ENCODE measurements at places on chromosomes 16 and 17.

DNA sequence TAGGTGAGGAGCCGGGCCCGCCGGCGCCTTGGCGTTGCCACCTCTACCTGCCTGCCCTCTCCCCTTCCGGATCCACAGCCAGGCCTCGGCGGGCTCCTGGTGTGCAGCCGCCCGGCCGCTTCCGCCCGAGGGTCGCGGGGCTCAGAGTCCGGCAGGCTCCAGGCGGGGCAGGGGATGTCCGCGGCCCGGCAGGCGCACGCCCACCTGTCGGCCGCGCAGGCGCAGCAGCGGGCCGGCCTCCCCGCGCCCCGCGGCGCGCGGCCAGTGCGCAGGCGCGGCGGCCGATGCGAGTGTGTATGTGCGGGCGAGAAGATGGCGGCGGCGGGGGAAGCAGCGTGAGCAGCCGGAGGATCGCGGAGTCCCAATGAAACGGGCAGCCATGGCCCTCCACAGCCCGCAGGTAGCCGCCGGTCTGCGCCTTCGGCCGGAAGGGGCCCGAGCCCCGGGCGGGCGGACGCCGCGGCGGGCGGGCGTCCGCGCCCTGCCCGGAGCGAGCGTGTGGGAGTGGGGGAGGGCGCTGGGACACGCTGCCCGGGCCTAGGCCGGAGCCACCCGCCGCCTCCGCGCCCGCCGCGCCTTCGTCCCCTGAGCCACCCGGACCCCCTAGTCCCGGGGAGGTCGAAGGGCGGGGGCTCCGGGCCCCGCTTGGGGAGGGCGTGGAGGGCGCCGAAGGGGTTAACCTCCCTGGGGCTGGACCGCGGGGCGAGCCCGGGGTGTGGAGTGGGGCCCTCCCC is at the start of gene USP10:
Gene USP10, plus strand, starts transcription at position 289 of the 734 bp plus-strand sequence. Its CDS starts 91 bp downstream, at position 380.
- DNase-seq, result peak; percentile 81
- H3K4me3 ChIP-seq, result peak within 1 kb of the TSS; percentile 94
- peak within 1 kb of the TSS; percentile 96 for H3K27ac ChIP-seq
- peaks cover 11% of the 10 kb centered on the region for H3K36me3 ChIP-seq
- H3K27me3 ChIP-seq, result peaks cover 3% of the 10 kb centered on the region

DNA sequence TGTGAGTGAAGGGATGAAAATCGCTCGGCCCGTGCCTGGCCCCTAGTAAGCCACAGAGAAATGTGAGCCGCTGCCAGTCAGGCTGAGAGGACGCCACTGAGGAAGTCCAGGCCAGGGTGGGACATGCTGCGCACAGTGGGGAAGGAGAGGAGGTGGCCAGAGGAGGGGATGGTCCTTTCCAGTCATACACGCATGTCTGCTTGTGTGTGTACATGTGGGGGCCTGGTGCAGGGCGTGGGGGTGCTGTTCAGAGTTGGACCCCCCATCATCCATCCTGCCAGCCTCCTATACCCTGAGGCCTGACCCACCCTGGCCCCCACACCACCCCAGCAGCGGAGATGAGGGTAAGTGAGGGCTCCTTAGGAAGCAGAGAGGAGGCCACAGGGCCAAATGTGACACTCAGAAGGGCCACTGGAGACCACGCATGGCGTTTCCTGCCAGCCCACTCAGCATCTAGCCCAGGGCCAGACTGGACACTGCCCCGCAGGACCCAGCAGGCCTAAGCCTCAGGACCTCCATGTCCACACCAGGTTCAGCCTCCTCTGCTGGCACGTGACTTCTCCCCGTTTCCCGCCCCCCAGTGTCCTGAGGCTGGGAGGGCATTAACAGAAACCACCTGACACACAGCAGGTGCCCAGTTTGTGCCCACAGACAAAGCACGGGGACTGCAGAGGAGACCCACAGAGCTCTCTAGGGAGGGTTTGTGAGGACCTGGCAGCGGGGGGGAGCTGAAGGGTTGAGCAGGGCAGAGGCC is 7.0 kb downstream of the DOC2A start:
- peaks cover 3% of the 10 kb centered on the region for H3K27me3 ChIP-seq
- peaks cover 31% of the 10 kb centered on the region for H3K36me3 ChIP-seq
- DNase-seq, result no peak
- peak overlapping the region; percentile 21 for H3K27ac ChIP-seq

- H3K27me3 ChIP-seq, result peaks cover 2% of the 10 kb centered on the region
- no peak overlapping the region for H3K27ac ChIP-seq
- H3K4me1 ChIP-seq, result no peaks in the 10 kb centered on the region
These were observed 10.7 kb upstream of the ZNF19 start for GRCh38 chr16:71499775-71500364.

GRCh38 chr17:60528828-60529227 is 2.8 kb upstream of the APPBP2 start:
- peaks cover 5% of the 10 kb centered on the region for H3K27me3 ChIP-seq
- DNase-seq, result no peak
- no peak overlapping the region for H3K27ac ChIP-seq
- peaks cover 18% of the 10 kb centered on the region for H3K4me1 ChIP-seq

DNA sequence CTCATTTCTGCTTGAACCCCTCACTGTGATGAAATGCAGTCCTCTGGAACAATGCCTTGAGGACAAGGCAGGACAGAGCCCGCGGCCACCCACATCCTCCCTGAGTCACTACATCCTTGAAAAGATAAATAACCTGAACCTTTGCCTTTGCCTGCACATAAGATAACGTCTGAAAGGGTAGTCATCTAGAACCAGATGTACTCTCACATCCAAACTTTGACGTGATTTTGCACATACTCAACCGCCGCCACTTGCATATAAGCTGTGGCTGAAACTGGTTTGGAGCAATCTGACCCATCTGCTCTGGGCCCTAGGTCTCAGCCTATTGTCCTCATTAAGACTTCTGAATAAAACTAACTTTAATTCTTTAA is 252.1 kb downstream of the PHKB start:
- peaks cover 31% of the 10 kb centered on the region for H3K27me3 ChIP-seq
- DNase-seq, result peak; percentile 37
- peaks cover 30% of the 10 kb centered on the region for H3K4me1 ChIP-seq
- no peak overlapping the region for H3K4me3 ChIP-seq
- peak overlapping the region; percentile 24 for H3K27ac ChIP-seq

GRCh38 chr16:30369091-30369937 is 980 bp downstream of the TBC1D10B start:
- peaks cover 39% of the 10 kb centered on the region for H3K36me3 ChIP-seq
- DNase-seq, result no peak
- no peaks in the 10 kb centered on the region for H3K27me3 ChIP-seq
- peaks cover 47% of the 10 kb centered on the region for H3K4me1 ChIP-seq
- peak overlapping the region; percentile 26 for H3K27ac ChIP-seq

DNA sequence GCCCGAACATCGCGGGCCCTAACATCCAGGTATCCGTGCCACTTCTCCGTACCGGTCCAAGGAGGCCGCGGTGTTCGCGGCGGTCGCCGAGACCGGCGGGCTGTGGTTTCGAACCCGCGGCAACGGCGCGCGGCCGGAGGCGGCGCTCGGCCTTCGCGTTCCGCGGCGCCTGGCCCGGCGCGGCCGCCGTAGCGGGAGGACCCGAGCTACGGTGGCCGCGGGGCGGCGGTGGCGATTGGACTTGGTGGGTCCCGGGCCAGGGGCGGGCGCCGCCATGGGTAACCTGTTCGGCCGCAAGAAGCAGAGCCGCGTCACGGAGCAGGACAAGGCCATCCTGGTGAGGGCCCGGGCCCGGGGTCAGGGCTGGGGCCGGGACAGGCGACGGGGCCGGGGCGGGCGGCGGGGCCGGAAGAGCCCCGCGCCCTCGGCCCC is at the start of gene CHMP6:
Gene CHMP6, plus strand, starts transcription at position 197 of the 432 bp plus-strand sequence. Its CDS starts 78 bp downstream, at position 275.
- H3K4me3 ChIP-seq, result peak within 1 kb of the TSS; percentile 82
- peaks cover 10% of the 10 kb centered on the region for H3K4me1 ChIP-seq
- peaks cover 13% of the 10 kb centered on the region for H3K36me3 ChIP-seq
- no peaks in the 10 kb centered on the region for H3K27me3 ChIP-seq
- peak within 1 kb of the TSS; percentile 55 for H3K27ac ChIP-seq

- no peaks in the 10 kb centered on the region for H3K36me3 ChIP-seq
- H3K4me3 ChIP-seq, result no peak overlapping the region
- no peak for DNase-seq
- H3K27me3 ChIP-seq, result peaks cover 33% of the 10 kb centered on the region
- no peak overlapping the region for H3K27ac ChIP-seq
These were observed 895 bp downstream of the ANKRD40CL start for GRCh38 chr17:50766222-50767023.

DNA sequence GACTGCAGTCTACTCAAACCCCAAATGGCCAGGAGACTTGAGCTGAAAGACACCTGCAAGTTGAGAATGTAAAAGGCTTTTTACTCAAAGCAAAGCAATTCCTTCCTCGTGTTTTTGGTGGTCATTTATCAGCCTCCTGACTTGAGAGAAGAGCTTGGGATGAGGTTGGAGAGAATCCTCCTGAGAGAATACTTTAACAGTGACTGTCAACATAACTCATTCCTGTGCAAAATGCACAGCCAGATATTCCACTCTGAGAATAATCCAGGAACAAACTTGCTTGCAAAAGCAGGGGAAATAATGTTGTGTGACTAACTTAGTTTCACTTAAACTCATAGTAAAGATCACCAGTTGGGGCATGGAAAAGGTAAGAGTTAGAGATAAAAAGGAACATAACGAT is 53.4 kb downstream of the SNTB2 start:
- no peak overlapping the region for H3K27ac ChIP-seq
- H3K27me3 ChIP-seq, result no peaks in the 10 kb centered on the region
- H3K4me3 ChIP-seq, result no peak overlapping the region

- no peaks in the 10 kb centered on the region for H3K27me3 ChIP-seq
These were observed 51.3 kb downstream of the NEUROD2 start for GRCh38 chr17:39556423-39556822.

GRCh38 chr17:81905424-81905875 is 3.4 kb downstream of the NPB start:
- peaks cover 6% of the 10 kb centered on the region for H3K27me3 ChIP-seq
- H3K4me1 ChIP-seq, result peaks cover 3% of the 10 kb centered on the region
- no peak overlapping the region for H3K4me3 ChIP-seq
- H3K27ac ChIP-seq, result no peak overlapping the region
- no peak for DNase-seq
- H3K36me3 ChIP-seq, result peaks cover 27% of the 10 kb centered on the region

- H3K27me3 ChIP-seq, result peaks cover 32% of the 10 kb centered on the region
- no peak overlapping the region for H3K27ac ChIP-seq
- DNase-seq, result no peak
- H3K4me3 ChIP-seq, result no peak overlapping the region
- peaks cover 13% of the 10 kb centered on the region for H3K4me1 ChIP-seq
These were observed 37.5 kb upstream of the BHLHA9 start for GRCh38 chr17:1232786-1233185.

DNA sequence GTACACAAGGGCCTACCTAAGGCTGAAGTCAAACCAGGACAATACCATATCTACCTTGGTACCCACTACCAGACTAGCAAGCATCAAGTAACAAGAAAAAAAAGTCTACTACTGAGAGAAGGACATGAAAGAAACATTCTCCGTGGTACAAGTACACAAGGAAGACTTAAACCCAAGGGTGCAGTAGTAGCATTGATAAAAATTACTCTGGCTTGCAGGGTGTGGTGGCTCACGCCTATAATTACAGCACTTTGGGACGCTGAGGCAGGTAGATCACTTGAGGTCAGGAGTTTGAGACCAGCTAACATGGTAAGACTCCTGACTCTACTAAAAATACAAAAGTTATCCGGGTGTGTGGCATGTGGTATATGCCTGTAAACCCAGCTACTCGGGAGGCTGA is 386.5 kb upstream of the PMFBP1 start:
- no peaks in the 10 kb centered on the region for H3K36me3 ChIP-seq
- no peaks in the 10 kb centered on the region for H3K27me3 ChIP-seq
- H3K4me1 ChIP-seq, result no peaks in the 10 kb centered on the region
- no peak for DNase-seq
- no peak overlapping the region for H3K4me3 ChIP-seq
- H3K27ac ChIP-seq, result no peak overlapping the region

DNA sequence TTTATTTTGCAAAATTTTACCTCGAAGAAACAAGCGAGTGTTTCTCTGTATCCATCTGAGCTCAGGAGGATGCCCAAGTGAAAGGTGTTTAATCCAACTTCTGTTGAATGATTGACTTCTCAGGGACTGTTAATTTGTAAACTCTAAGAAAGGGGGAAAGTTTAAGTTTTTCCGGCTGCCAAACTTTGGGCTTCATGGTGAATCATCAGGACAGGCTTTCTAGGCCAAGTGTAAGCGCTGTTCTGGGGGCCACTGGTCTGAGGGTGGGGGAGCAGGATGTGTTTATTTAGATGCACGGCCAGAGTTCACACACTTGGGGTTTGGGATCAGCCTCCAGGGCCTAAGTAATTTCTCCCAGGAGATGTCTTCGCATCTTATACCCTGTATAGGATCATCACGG is 110.4 kb downstream of the PITPNC1 start:
- H3K27me3 ChIP-seq, result peaks cover 2% of the 10 kb centered on the region
- no peaks in the 10 kb centered on the region for H3K36me3 ChIP-seq
- peaks cover 3% of the 10 kb centered on the region for H3K4me1 ChIP-seq
- no peak overlapping the region for H3K27ac ChIP-seq
- no peak overlapping the region for H3K4me3 ChIP-seq
- no peak for DNase-seq

DNA sequence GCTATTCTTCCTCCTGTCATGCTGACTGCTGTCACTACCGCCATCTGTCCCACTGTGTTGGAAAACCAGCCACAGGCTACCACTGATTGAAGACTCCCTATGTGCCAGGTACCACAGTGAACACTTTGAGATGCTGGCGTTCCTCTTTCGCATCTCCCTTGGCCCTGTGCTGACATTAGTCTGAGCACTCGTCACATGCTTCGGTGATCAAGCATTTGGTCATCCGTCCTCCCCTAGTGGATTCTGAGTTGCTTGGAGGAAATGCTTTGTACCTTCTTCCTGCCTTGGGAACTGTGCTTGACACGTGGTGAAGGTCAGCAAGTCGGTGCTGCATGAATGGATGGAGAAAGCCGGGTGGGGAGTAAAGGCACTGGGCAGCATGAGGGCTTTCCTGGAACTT is 260.1 kb downstream of the SNX29 start:
- H3K36me3 ChIP-seq, result no peaks in the 10 kb centered on the region
- no peak overlapping the region for H3K4me3 ChIP-seq
- DNase-seq, result no peak
- H3K27ac ChIP-seq, result no peak overlapping the region
- H3K27me3 ChIP-seq, result no peaks in the 10 kb centered on the region

DNA sequence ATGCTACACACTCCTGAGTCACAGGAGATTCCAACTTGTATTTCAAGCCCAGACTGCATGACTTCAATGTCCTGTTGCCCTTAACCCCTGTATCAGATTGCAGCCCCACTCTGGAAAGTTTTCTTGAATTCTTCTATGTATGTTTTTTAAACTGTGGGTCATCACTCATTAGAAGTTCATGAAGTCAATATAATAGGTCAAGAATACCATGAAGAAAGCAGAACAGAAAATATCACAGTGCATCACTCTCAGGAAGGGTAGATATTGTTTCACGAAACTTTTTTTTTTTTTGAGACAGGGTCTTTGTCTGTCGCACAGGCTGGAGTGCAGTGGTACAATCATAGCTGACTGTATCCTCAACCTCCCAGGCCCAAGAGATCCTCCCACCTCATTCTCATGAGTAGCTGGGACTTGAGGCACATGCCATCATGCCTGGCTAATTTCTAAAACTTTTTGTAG is 20.5 kb downstream of the PRKCB start:
- no peak overlapping the region for H3K4me3 ChIP-seq
- H3K36me3 ChIP-seq, result peaks cover 43% of the 10 kb centered on the region
- peaks cover 66% of the 10 kb centered on the region for H3K4me1 ChIP-seq
- H3K27me3 ChIP-seq, result no peaks in the 10 kb centered on the region
